ENCODE measurements at places on chromosomes 11 and 22. TPM values are rescaled to one million over a fixed set of nuclear protein-coding genes. Genes with fewer than 3 reads are reported as not detected.

- DNase-seq = no peak
Measured at GRCh38 chr11:130999086-130999485, 82.8 kb upstream of the SNX19 start.

The PTS gene
- 28.7 TPM for total RNA-seq

DNA sequence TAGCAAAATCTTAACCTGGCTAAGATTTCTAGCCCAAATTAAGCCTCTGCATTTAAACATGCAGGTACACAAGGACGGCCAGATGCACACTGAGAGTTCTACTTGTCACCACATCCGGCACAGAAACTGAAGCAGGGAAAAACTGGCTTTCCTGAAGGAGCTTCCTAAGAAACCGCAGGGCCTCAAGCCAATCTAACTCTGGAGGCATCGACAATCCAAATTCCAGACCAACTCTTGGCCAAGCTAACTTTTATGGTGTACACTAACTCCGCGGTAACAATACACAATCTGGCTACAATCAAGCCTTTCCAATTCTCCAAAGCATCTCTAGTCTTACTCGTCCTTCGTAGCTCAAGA is 1.2 kb downstream of the MSANTD2 start:
- no peak for DNase-seq

The PATE2 gene
- total RNA-seq = not detected

The OR8A1 gene
- not detected for total RNA-seq

DNA sequence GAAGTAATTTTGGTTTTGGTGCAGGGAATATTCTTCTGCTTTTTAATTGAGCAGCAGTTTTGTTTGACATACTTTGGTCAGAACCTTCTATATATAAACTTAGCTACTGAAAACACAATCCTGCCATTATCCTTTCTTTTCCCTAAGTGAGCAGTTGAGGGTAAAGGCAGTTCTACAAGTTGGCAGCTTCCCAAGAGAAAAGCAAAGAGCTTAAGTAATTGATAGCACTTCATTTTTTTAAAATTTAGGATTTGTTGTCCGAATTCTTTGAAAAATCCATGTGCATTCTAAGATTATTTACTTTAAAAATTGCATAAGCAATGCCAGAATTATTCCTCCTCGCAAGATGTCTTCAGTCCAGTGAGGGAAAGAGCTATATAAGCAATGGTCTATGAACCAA is 1394.1 kb downstream of the FAM181B start:
- no peak for DNase-seq

DNA sequence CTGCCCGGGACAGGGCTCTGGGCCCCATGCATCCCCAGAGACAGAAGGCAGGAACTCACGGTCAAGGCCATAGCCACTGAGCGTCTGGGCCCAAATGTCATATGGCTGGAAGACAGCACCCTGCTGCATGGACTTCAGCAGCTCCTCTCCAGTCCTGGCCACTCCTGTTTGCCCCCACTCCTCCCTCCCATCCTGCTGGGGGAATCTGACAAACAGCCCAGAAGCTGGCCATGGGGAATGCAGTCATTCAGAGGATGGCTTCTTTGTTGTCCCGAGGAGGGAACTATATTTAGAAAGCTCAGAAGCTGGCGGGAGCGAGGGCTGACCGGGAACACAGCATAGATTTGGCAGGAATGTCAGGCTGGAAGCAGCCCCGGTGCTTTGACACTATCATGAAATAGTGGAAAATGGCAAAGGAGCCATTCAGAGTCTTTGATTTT is 35.0 kb downstream of the DKK3 start:
- peak; percentile 84 for DNase-seq

The IL10RA gene
- 6.2 TPM for total RNA-seq

The OR10A2 gene
- not detected for total RNA-seq
